B cell (primary cell): ENCODE measurements at places on chromosomes 4 and X. TPM values are rescaled to one million over a fixed set of nuclear protein-coding genes. Genes with fewer than 3 reads are reported as not detected.

Gene FREM3
- not detected in 2 replicates for total RNA-seq

Gene CXXC4
- total RNA-seq: not detected in 2 replicates

DNA sequence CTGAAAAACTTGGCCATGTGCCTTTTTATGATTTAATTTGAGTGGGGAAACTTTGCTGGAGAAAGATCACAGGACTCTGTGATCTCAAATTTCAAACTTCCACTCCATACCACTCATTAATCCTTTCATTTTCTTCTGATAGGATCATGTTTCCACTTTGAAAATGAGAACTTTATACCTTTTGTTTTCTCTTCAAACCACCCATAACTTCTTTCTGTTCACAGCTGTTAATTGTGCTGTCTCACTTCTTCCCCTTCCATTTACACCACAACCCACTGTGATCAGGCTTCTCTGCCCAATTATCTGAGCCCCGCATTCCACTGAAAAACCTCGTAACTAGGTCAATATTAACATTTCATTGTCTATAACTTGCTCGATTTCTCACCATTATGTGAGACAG lies 47.0 kb upstream of the ARSJ start:
- H3K4me3 ChIP-seq: no peak overlapping the region
- DNase-seq: no peak
- no peaks in the 10 kb centered on the region for H3K27me3 ChIP-seq
- H3K4me1 ChIP-seq: no peaks in the 10 kb centered on the region
- no peak overlapping the region for H3K27ac ChIP-seq

DNA sequence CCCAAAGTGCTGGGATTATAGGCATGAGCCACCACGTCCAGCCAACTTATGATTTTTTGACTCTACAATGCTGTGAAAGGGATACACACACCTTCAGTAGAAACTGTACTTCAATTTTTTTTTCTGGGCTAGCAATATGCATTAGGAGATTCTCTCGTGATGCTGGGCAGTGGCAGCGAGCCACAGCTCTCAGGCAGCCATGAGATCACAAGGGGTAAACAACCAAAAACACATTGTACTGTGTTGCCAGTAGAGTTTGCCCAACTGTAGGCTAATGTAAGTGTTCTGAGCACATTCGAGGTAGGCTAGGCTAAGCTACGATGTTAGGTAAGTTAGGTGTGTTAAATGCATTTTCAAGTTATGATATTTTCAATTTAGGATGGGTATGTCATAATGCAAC lies 25.7 kb downstream of the RAB33A start:
- H3K4me1 ChIP-seq: no peaks in the 10 kb centered on the region
- H3K27ac ChIP-seq: no peak overlapping the region

Gene SUPT20HL1
- not detected in 2 replicates for total RNA-seq

Gene NDST4
- not detected in 2 replicates for total RNA-seq

GRCh38 chrX:84133023-84133422 lies 55.0 kb downstream of the RPS6KA6 start:
- H3K4me3 ChIP-seq: no peak overlapping the region
- no peaks in the 10 kb centered on the region for H3K4me1 ChIP-seq
- H3K36me3 ChIP-seq: no peaks in the 10 kb centered on the region

DNA sequence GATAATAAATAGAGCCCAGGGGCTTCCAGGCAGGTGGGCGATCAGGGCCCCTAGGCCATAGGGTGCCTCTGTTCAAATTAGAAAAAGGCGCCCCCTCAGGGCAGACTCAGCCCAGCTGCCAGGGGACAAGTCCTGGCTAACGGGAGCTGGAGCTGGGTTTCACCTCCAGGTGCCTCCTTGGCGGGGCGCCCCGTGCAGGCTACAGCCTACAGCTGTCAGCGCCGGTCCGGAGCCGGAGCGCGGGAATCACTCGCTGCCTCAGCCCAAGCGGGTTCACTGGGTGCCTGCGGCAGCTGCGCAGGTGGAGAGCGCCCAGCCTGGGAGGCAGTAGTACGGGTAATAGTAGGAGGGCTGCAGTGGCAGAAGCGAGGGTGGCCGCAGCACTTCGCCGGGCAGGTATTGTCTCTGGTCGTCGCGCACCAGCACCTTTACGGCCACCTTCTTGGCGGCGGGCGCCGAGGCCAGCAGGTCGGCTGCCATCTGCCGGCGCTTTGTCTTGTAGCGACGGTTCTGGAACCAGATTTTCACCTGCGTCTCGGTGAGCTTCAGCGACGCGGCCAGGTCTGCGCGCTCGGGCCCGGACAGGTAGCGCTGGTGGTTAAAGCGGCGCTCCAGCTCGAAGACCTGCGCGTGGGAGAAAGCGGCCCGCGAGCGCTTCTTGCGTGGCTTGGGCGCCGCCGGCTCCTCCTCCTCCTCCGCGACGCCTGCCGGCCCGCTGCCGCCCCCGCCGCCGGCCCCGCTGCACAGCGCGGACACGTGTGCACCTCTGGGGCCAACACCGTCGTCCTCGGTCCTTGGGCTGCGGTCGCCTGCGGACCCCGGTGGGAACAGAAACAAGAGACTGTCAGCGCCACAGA lies 2.4 kb downstream of the NKX3-2 start:
- H3K4me1 ChIP-seq: peaks cover 69% of the 10 kb centered on the region
- DNase-seq: peak; percentile 76
- no peaks in the 10 kb centered on the region for H3K36me3 ChIP-seq

DNA sequence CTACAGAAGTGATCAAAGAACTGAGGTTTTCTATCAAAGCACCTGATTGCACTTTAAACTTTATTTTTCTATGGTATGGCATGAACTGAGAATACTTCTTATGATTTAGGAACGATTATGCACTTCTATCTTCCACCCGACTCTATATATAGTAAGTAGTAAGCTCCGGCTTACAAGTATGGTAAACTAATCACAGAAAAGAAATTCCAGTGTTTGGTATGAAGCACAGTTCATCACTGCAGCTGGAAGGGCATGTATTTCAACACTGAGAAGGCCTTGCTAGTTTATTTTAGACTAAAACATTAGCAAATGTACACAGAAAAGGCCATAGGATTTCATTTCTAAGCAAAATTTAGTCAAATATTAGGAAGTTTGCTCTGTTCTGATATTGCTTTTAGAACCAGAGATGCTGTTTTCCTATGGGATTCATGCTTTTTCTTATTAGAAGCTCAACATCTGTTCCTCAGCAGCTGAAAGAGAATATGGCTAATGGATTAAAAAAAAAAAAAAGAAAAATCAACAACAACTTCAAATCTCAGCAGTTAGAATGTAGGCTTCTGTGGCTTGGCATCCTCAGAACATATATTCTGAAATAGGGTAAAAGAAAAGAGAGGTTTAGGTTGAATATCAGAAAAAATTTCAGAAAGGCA lies 273.5 kb downstream of the C4orf33 start:
- H3K4me3 ChIP-seq: no peak overlapping the region
- DNase-seq: no peak
- H3K27me3 ChIP-seq: no peaks in the 10 kb centered on the region
- H3K27ac ChIP-seq: no peak overlapping the region
- H3K4me1 ChIP-seq: no peaks in the 10 kb centered on the region
- no peaks in the 10 kb centered on the region for H3K36me3 ChIP-seq

Gene SNCA
- total RNA-seq: 1.3 and 3.4 TPM in 2 replicates

DNA sequence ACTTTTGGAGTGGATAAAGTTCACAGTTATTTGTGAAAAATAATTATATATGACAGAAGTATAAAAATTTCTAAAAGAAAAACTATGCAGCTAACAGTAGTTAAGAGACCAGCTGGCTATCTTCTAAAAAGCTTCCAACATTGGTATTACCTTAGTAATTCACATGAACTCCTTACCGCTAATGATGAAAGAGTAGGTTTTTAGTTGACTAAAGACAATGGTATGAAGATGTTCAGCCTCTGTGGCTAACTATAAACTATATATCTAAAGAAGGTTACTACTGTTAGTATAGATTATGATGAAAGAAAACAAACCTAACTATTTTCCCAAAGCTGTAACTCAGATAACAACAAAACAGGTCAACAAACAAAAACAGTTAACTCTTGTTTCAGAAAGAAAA lies 10.4 kb downstream of the CCNI start:
- DNase-seq: no peak
- peaks cover 13% of the 10 kb centered on the region for H3K36me3 ChIP-seq
- H3K4me1 ChIP-seq: peaks cover under 1% of the 10 kb centered on the region
- H3K4me3 ChIP-seq: no peak overlapping the region
- no peaks in the 10 kb centered on the region for H3K27me3 ChIP-seq

Gene LANCL3
- 0.12 and 0.17 TPM in 2 replicates for total RNA-seq

DNA sequence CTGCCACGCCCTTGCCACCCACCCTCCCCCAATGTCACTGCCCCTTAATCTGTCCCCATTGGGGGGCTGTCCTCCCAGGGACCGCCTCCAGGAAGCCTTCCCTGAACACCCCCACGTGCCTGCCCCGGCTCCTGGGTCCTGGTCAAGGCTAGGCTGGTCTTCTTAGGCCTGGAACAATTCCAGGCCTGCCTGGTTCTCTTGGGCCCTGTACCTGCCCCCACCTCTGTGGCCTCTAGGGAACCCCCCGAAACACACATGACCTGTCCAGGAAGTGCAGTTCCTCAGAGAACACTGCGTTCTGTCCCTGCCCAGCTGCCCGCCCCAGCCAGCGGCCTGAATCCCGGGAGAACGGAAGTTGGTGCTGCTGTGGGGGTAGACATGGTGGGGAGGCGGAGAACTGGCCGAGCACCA lies 5.1 kb downstream of the MXD4 start:
- no peaks in the 10 kb centered on the region for H3K27me3 ChIP-seq
- H3K36me3 ChIP-seq: peaks cover 54% of the 10 kb centered on the region
- no peak overlapping the region for H3K4me3 ChIP-seq
- no peak for DNase-seq
- peaks cover 29% of the 10 kb centered on the region for H3K4me1 ChIP-seq

DNA sequence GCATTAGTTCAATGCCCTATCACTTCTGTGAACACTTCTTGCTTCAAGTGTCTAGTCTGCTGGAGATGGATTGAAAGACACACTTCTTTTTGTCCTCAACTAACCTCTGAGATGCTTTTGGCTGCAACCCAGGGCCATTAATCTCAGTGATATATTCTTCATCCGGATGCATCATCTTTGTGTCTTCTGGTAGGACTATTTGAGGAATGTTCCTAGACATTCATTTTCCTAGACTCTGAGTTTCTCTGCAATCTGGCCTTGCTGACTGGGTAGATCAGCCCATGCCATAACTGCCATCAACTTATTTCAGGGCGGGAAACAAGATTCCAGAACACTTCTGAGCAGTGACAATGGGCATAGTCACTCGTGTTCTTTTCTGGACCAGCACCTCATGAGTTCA lies 329.4 kb downstream of the PDGFC start:
- no peaks in the 10 kb centered on the region for H3K4me1 ChIP-seq
- no peaks in the 10 kb centered on the region for H3K27me3 ChIP-seq
- H3K4me3 ChIP-seq: no peak overlapping the region
- no peak overlapping the region for H3K27ac ChIP-seq

DNA sequence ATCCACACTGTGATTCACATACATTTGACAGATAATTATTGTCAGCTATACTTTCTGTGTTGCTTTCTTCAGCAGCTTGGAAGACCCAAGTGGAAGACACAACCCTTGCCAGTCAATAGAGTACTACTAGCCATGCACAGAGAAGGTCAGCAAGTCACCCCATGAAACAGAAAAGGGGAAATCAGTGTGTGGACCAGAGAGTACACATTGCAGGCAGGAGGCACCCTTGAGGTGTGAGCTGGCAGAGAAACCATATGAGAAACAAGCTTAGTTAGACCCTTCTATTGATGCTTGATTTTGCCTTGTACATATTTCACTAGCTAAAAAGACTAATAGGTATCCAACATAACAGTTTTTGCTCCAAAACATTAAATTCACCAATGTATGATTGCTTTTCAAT lies 99.5 kb downstream of the NLGN4X start:
- H3K27ac ChIP-seq: no peak overlapping the region
- DNase-seq: no peak
- no peaks in the 10 kb centered on the region for H3K36me3 ChIP-seq
- no peaks in the 10 kb centered on the region for H3K27me3 ChIP-seq

DNA sequence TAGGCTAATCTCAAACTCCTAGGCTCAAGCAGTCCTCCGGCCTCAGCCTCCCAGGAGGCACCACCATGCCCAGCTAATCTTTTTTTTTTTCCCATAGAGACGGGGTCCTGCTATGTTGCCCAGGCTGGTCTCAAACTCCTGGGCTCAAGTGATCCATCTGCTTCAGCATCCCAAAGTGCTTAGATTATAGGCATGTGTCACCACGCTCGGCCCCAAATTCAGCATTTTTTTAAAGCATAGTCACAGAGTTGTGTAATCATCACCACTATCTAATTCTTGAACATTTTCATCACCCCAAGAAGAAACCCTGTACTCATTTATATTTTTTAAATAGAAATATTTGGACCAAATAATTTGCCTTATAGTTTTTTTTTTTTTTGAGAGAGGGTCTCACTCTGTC lies 10.3 kb downstream of the CENPI start:
- no peak for DNase-seq
- no peak overlapping the region for H3K27ac ChIP-seq
- H3K36me3 ChIP-seq: no peaks in the 10 kb centered on the region
- no peaks in the 10 kb centered on the region for H3K4me1 ChIP-seq

GRCh38 chr4:28373601-28374000 lies 1513.0 kb downstream of the STIM2 start:
- H3K27me3 ChIP-seq: no peaks in the 10 kb centered on the region
- H3K27ac ChIP-seq: no peak overlapping the region
- no peak for DNase-seq
- H3K4me3 ChIP-seq: no peak overlapping the region
- H3K4me1 ChIP-seq: no peaks in the 10 kb centered on the region
- H3K36me3 ChIP-seq: no peaks in the 10 kb centered on the region

DNA sequence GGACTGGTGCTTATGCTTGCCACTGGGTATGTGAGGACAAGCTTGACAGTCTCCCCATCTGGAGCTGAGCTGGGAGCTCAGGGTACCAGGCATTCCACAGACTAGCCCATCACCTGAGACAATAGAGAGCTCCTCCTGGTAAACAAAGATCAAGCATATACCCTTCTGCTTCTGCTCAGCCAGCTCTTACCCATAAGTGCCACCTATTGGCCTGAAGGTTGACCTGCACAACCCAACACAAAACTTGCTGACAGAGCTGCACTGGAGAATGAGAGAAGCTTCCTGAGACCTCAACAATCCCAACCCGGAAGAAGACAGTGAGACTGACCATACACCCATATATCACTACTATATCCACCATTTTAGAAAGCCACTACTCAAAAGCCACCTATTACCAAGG lies 1049.2 kb upstream of the INTU start:
- DNase-seq: no peak
- no peaks in the 10 kb centered on the region for H3K27me3 ChIP-seq
- no peak overlapping the region for H3K27ac ChIP-seq
- no peaks in the 10 kb centered on the region for H3K4me1 ChIP-seq
- H3K4me3 ChIP-seq: no peak overlapping the region

GRCh38 chrX:78571849-78572248 lies 87.3 kb downstream of the RTL3 start:
- DNase-seq: no peak
- no peaks in the 10 kb centered on the region for H3K36me3 ChIP-seq
- no peak overlapping the region for H3K4me3 ChIP-seq
- no peaks in the 10 kb centered on the region for H3K27me3 ChIP-seq
- H3K4me1 ChIP-seq: peaks cover 3% of the 10 kb centered on the region

- no peak for DNase-seq
- no peaks in the 10 kb centered on the region for H3K36me3 ChIP-seq
- H3K27ac ChIP-seq: no peak overlapping the region
- H3K4me3 ChIP-seq: no peak overlapping the region
- H3K4me1 ChIP-seq: no peaks in the 10 kb centered on the region
- peaks cover 16% of the 10 kb centered on the region for H3K27me3 ChIP-seq
These were observed 103.6 kb downstream of the SORBS2 start for GRCh38 chr4:185708348-185708747.
